Mesothelial cell of epicardium (in vitro differentiated cells): ENCODE measurements at places on chromosomes 13 and 19.

DNA sequence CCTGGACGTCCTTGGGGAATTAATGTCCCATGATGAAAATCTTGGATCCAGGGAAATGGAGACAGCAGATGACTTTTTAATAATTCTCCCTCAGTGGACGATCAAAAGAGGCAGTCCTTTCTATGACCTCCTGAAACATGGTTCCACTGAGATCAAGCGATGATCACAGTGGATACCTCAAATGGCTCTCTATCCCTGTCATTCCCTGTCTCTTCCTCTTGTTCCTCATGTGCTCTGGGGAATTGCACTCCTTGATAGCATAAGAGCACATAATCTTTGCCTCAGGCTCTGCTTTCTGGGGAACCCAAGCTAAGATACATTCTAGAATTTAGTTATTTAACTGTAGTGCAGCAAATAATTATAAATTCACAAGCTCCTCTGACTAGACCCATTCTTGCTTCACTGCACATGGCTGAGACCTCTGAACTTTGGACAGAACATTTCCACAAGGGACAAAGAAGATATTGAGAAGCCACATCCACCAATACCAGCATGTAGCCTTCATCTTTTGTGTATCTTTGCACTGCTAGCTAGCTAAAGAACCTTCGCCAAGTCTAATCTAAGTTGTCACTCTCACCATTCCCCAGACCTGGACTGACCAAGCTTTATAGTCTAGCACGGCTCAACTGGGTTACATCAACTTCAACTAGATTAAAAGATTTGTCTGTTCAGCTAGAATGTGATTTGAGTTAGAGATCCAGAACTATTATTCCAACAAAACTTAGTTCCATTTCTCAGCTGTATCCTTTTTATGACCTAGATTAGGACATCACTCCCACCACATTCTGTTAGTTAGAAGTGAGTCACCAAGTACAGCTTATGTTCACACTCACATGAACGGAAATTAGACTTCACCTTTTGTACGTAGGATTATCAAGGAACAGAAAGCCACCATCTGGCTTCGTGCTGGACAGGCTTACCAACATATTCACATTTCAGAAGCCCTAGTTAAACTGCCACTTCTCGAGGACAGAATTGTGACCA, 142.7 kb downstream of the SUCLA2 start:
- DNase-seq, result no peak

GRCh38 chr13:113272701-113273181, 24.3 kb upstream of the LAMP1 start:
- DNase-seq, result no peak

DNA sequence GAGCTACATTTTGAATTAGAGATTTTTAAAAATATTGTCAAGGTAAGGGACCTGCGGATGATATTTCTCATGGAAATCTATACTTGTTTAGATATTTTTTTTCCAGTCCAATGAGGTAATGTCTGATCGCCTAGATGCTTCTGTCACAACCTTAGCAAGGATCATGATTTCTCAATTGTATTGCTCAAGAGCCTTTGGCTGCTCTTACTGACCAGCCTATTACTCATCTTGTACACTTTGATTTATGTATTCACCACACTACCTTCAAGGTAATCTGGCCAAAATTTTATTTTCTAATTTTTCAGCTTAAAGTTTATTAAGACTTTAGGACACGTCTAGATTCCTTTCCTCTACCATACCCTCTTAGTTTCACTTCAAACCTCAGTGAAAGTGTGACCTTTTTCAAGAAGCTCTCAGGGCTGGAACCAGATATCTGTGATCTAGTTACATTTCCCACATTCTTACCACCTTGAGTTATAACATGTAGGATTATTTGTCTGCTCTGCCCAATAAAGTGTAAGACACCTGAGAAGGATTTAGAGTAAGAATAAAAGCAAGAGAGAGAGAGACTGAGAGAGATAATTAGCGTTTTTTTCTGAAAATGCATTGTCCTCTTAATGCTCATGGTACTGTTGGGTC, 197.1 kb downstream of the ITGBL1 start:
- no peak for DNase-seq

DNA sequence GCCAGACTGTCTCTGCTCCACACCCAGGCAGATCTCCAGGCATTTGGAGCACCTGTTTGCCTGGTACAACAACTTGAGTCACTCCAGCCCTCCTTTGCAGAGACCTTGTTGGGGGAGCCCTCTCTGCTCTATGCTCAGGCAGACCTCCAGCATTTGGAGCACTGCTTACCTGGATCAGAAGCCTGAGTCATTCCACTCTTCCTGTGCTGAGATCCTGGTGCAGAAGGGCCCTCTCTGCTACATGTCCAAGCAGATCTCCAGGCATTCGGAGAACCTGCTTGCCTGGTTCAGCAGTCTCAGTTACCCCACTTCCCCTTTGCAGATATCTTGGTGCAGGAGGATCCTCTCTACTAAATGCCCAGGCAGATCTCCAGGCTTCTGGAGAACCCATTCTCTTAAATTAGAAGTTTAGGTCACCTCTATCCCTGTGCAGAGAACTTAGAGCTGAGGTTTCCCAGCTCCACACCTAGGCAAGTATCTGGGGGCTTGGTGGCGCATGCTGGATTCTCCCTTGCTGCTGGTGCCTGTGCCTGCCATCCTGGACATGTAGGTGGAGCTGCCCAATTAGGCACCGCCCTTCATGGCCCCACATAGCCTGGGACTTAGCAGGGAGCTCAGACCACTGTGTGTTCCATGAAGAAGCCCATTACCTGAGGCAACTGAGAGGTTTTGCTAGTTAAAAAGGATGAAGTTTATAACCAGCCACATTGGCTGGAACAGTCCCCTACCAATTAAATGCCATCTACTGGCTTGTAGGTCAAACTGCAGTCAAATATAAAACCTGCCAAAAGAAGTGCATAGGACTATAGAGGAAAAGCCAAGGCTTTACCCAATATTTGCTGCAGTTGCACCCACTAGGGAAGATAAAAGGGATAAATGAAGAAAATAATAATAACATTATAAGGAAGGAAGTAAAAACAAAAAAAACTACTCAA, 97.6 kb upstream of the SLITRK6 start:
- no peak for DNase-seq

GRCh38 chr13:83798731-83799130, 83.5 kb downstream of the SLITRK1 start:
- DNase-seq, result no peak
